Right ventricle myocardium superior (tissue), 1 donor: ENCODE measurements at places on chromosomes 6 and 20. TPM values are rescaled to one million over a fixed set of nuclear protein-coding genes. Genes with fewer than 3 reads are reported as not detected.

- no peak for DNase-seq
Measured at GRCh38 chr6:100479179-100480035, 14.7 kb upstream of the SIM1 start.

DNA sequence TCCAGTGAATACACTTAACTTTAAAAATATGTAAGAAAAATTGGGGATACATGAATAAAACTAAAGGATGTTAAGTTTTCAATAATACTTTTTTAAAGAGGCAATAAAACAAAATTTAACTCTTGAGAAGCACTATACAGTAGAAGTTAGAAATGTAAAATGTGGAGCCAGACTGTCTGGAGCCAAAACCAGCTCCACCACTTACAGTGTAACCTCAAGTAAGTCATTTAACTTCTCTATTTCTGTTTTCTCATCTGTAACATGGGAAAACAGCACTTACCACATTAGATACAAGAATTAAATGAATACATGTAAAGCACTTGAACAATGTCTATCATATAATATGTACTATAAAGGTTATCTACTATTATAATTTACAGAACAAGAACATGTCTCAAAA is 6.7 kb downstream of the ATG5 start:
- DNase-seq: no peak

The CLPSL1 gene
- total RNA-seq: not detected

- DNase-seq: no peak
Measured at GRCh38 chr6:43496370-43497128, 13.6 kb downstream of the LRRC73 start.

DNA sequence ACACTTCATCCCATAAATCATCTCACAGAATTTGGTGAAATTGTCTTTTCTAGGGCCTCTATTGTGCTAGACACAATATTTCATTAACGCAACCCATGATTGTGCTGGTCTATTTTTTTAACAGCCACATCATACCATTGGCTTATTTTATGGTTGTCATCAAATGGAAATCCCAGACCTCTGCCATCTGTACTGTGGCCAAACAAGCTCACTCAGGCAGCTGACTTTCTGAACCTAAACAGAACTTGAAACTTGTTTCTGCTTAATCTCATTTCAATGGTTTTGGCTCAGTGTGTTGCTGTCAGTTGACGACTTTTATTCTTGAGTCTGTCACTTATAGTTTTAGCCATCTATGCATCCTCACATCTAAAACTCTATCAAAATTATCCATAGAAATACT is 111.8 kb downstream of the HAO1 start:
- no peak for DNase-seq

DNA sequence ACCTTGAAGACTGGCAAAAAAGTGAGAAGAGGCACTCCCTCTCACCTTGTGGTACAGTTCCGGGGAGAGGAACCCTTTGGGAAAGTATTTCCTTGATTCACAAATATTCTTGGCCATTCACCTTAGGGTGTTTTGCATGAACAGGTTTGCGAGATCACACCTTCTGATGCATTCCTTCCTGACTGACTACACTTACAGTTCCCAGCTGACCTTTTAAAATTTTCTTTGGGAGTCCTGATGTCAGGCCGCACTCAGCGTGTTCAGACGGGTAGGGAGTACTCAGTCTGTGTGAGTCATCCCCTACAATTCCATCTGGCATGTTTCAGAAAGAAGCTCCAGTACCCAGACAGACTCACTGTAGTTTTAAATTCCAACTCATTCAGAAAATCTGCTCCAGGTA is 1.7 kb downstream of the ADGRF4 start:
- DNase-seq: no peak

GRCh38 chr20:59623583-59623982 is 19.2 kb downstream of the PHACTR3 start:
- DNase-seq: no peak

The BTNL2 gene
- not detected for total RNA-seq

- no peak for DNase-seq
Measured at GRCh38 chr6:156617941-156618340, 159.2 kb upstream of the ARID1B start.

The ID1 gene
- 89.5 TPM for total RNA-seq

The GZF1 gene
- 16.6 TPM for total RNA-seq

The PRICKLE4 gene
- 4.0 TPM for total RNA-seq

DNA sequence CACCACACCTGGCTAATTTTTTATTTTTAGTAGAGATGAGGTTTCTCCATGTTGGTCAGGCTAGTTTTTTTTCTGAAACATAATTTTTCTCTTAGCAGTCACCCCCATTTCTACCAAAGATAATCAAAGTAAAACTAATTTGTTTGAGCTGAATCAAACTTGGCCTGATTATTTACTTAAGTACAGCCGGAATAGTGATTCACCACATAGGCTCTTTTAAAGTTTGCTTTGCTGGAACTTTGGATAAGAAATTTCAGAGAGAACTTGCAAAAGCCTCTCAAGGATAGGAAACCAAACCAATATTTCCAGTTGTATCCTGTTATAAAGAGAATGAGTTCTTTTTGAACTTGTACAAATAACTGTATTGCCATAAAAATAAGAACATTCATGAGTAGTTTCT is 105.0 kb upstream of the SYNCRIP start:
- DNase-seq: no peak

GRCh38 chr6:37303891-37304503 is 46.1 kb upstream of the TMEM217 start:
- DNase-seq: no peak

GRCh38 chr6:131083687-131084086 is 20.6 kb upstream of the EPB41L2 start:
- no peak for DNase-seq

DNA sequence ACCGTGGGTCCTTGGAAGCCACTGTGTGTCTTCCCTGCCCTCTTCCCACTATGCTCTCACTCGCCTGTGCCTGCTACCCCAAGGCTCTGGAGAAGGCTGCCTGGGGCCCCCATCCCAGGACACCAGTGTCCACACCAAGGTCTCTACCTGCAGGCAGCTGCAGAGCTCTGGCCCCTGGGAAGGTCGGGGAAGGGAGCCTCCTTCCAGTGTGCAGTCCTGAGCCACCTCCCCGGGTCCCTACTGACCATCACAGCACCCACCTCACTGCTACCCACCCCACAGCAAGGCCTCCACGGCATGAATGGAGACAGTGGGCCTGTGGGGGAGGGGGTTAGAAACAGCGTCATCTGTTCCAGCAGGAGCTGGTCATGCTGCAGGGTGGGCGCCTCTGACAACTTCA is 35.6 kb downstream of the RBM38 start:
- peak; percentile 21 for DNase-seq

DNA sequence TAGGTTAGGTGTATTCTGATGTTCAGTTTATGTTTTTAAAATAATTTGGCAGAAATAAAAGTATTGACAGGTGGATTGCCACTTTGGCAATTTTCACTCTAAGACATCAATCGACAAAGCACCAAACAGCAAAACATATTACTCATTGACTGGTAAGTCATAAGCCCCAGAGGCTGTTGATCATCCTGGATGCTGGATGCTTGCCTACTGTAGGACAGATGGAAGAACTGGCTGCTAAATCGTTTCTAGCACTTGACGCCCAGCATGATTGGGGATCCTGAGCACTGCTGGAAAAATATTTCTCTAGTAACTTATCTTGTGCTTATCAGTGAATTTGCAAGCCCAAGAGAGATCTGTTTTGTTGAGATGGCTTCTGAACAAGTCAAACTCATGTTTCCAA is 1001.9 kb upstream of the FLRT3 start:
- DNase-seq: no peak

DNA sequence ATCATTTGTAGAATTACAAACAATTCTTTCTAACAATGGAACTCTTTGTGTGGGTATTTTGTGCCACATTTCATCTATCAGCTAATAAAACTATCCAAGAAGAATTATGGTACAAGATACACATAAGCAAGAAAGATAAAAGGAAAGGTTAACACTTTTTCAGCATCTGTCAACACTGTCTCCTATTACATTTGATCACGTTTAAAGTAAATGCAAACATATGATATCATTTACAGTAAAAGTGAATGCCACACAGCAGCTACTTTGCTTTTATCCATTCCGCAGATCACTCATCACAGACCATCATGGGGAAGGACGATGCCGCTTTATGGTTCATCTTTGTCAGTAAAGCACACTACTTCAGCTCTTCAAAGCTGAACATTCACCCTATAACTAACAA is 456.4 kb upstream of the MANEA start:
- no peak for DNase-seq

DNA sequence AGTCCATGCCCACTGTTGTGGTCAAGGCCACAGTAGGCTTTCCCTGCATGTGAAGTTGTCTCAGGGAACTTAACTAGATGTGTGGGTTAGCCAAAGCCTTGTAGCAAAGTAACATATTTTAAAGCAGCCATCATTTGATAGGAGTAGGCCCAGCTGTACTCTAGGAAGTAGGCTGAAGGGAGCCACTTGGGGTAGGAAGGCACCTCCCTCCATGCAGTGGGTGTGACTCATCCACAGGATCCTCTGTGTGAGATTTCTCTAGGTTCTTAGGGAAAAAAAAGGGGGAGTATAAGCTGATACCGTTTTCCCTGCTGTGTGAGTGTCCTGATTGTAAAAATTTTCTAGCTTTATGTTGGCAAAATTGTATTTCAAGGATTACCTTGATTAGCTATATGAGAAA is 44.7 kb downstream of the VAPB start:
- DNase-seq: no peak

DNA sequence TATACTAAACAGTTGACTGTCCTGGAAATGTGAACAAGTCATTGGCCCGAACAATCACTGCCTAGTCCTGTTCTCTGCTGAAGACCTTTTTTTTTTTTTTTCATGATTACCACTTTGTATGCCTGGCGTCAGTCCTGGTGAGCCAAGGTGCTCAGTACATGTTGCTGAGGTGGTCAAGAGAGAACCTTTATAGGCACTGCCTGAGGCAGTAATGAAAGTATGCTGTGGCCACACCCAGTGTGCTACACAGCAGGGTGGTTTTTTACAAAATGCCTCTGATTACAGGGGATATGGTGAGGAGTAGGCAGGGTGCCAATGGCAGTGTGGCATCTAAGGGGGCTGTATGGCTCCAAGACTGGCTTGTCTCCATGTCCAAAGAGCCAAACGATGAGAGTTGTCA is 135.1 kb upstream of the ENPP5 start:
- no peak for DNase-seq

GRCh38 chr6:24603241-24603640 is 42.8 kb downstream of the KIAA0319 start:
- DNase-seq: no peak

The VNN1 gene
- total RNA-seq: 1.7 TPM

DNA sequence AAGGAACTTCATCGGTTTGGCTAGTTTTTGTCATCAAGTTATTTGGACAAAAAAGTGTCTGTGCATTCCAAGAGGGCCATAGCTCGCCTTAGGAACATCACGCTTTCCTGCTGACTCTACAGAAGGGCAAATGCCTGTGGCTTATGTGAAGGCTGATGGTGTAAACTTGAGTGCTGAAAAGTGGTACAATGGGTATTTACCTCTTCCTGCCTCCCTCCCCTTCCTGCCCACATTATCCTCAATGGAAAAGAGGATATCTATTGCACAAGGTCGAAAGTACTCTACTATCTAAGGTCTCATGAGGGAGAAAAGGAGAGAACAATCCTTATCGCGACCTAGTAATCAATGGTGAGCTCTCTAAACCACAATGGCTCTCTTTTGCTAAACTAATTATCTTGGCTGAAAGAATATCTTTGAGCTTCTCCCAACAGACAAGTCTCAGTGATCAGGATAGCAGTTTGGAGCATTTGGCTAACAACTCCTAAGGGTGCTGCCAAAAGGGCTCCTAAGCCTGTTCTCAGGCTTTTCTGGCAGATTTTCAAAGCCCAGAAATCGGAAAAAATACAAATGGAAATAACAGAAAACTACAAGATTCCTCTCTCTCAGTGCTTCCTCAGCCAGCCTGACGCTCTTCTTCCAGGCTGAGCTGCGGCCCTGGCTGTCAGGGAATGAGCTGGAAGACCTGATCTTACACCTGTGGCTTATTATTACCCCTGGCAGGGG is 42.6 kb upstream of the ENPP1 start:
- DNase-seq: no peak

- no peak for DNase-seq
Measured at GRCh38 chr6:105591053-105591452, 188.2 kb upstream of the PREP start.

The GABRR1 gene
- total RNA-seq: not detected

GRCh38 chr6:36721369-36722140 is 23.9 kb downstream of the RAB44 start:
- DNase-seq: no peak

GRCh38 chr20:18857640-18858039 is 44.1 kb downstream of the SCP2D1 start:
- DNase-seq: no peak

The GSTA1 gene
- not detected for total RNA-seq

GRCh38 chr20:35523298-35523888 is 6.1 kb downstream of the C20orf173 start:
- DNase-seq: no peak

DNA sequence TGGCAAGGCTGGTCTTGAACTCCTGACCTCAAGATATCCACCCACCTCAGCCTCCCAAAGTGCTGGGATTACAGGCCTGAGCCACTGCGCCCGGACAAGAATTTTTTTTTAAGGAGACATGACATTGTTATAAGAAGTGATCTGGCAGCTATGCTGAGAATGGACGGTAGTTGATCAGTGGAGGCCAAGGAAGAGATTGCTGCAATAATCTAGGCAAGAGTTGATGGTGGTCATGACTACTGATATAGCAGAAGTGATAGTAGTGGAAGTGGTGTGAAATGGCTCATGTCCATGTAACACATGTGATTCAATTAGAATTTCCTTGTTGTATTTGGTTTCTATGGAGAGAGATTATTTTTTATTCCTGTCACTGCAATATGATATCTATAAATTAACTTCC is 125.3 kb upstream of the CCN2 start:
- DNase-seq: no peak

The FAM162B gene
- 3.7 TPM for total RNA-seq

The ECT2L gene
- 0.70 TPM for total RNA-seq

DNA sequence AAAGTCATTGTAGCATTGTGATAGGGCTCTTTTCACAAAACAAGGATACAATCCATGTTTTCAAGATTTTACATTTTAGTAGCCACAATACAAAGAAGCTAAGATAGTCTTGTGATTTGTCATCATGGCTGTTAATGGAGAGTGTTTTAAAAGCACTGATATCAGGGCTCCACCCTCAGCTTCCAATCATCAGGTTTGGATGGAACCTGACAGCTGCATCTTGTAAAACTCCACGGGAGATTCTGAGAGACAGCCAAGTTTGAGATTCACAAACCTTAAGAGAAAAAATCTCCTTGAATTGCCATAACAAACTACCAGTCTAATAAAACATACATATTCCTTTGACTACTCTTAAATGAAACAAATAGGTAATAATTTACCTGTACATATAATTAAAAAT is 280.2 kb downstream of the ESR1 start:
- no peak for DNase-seq

The PACRG gene
- 7.4 TPM for total RNA-seq

GRCh38 chr6:158969148-158969547 is 30.9 kb downstream of the RSPH3 start:
- DNase-seq: no peak

DNA sequence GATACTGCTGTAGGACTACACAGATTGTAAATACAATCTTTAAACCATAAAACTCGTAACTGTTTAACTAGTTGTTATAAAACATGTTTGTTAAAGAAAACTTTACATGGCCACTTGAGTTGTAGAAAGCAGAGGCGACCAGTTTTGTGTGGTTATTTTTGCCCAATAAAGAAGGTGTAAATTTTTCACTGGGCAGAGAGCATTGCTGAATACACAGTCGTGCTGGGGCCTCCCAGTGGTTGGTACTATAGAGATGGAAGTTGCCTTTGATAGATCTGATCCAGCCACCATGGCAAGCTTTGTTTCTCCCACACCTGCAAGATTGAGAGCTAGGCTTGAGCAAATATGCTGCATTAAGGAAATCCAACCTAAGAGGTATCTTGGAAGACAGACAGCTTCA is 34.0 kb upstream of the YWHAB start:
- DNase-seq: no peak

The SMPDL3A gene
- 3.7 TPM for total RNA-seq
